ENCODE measurements at places on chromosomes 6 and 20. TPM values are rescaled to one million over a fixed set of nuclear protein-coding genes. Genes with fewer than 3 reads are reported as not detected.

- DNase-seq, result no peak
Measured at GRCh38 chr20:6623989-6624388, 143.5 kb upstream of the BMP2 start.

GRCh38 chr6:15079288-15079817, 166.5 kb upstream of the JARID2 start:
- peak; percentile 48 for DNase-seq

DNA sequence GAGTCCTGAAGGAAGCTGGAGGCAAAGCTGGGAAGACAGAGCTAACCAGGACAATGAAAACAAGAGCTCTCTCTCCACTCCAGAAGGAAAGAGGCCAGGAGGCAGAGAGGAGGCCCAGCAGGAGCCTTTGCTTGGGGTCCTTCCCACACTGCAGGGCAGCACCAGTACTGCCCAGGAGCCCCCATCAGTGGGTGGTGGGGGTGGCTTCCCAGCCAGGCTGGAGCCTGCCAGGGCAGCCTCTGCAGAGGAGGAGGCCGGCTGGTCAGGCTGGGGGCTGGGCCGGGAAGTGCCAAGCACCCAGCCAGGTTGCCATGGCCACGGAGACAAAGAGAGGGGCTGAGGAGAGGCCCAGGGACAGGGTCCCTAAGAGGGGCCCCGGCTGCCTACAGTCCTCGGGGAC, 33.4 kb downstream of the PREX1 start:
- no peak for DNase-seq

DNA sequence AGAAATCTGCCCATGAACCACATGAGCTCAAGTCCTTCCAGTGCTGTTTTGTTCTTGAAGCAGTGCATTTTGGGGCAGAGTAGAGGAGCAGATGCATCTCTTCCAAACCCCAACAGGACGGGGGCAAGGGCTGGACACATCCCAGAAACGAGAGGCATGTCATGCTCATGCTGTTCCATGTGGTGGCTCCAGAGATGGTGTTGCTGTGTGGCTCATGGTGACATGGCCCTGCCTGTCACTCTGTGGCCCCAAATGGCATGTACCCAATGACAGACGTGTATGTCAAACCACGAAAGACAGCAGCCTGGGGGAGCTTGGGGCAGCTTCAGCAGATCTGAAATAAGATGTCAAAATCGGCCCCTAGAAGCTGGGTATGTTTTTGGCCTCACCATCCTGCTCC, 46.3 kb downstream of the NRN1 start:
- no peak for DNase-seq

GRCh38 chr6:134251320-134251719, 66.6 kb downstream of the SGK1 start:
- DNase-seq, result no peak

GRCh38 chr6:17036065-17036393, 65.8 kb upstream of the STMND1 start:
- no peak for DNase-seq

DNA sequence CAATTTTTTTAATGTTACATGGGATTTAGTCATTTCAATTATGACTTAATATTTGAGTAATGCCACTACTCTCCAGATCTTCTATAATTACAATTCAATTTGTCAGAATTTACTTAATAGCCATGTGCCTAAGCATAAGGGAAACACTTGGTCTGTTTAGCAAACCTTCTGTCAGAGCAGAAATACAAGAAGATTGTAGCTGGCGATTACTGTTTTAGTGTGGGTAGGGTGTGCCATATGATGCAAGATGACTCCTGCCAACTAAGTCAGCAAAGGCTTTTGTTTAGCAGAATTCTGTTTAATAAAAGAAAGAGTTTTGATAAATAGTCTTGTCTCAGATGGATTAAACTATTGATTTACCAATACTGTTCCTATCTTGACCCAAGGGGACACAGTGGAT, 455.4 kb downstream of the RNF144B start:
- no peak for DNase-seq

DNA sequence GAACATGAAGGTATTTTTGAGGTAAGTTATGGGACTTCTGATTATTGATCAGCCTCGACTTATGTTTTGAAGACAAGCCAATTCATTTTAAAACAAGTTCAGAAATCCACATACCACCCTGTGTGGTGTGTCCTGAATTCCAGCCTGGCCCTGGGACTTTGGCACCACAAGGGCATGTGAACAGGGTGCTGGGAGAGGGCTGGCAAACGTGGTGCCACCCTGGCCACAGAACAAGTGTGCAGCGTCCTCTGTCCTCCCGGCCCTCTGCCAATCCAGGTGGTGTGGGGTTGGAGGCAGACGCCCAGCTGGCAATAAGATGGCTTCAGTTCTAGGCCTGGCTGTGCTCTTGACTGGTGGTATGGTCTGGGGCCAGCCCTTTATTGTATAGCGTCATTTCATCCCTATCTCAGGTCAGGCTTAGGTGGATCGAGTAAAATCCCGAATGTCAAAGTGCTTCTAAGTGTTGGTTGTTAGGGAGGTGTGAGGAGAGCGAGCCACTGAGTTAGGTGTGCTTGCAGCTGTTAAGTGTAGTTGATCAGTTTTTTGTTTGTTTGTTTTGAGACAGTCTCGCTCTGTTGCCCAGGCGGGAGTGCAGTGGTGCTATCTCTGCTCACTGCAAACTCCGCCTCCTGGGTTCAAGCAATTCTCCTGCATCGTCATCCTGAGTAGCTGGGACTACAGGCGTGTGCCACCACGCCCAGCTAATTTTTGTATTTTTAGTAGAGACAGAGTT, 84.2 kb downstream of the RNF144B start:
- DNase-seq, result no peak

DNA sequence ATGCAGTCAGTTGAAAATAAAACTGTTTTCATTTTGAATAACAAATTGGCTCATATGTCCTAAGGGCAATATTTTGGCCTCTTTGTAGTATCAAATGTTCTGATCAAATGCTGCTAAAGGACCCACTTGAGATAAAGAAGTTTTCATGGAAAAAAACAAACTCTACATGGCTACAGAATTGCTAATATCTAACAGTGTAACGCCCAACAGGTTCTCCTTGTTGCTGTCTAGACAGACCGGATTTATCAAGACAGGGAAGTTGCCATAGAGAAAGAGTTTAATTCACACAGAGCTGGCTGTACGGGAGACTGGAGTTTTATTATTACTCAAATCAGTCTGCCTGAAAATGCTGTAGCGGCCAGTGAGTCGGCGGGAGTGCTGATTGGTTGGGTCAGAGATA, 19.4 kb upstream of the MAN1A1 start:
- DNase-seq, result no peak

- peak; percentile 86 for DNase-seq
Measured at GRCh38 chr20:2314759-2315439, 19.1 kb downstream of the TGM3 start.

DNA sequence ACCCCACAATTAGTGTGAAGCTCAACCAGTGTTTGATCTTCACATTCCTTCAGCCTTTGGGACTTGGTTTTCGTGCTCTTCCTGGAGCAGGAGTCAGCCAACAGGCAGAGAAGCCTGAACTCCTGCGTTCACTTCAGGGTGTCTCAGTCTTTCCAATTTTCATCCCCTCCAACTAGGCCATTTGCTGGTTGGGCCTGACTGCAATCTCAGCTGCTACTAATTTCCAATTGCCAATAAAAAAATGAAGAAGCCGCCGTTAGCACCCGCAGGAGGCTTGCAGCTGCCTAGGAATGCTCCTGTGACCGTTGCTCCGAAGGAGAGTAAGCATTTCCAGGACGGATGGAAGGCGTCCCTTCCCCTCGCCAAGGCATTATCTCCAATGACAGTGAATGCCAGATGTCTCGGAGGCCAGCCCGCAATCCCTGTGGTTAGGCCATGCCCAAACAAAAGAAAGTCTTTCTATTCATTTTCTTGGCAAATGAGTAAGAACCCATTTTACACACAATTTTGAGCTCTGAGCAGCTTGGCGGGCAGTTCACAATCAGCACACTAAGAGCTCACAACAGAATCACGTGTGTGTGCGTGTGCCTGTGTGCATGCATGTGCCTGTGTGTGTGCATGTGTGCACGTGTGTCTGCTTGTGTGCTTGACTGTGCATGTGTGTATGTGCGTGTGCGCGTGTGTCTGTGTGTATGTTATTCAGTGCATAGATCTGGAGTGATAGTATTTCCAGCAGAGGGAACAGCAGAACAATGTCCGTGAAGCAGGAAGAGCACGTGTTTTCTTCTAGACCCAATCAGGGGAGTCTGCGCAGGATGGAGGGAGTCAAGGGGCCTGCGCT, 301.2 kb downstream of the SMOC2 start:
- DNase-seq, result no peak

DNA sequence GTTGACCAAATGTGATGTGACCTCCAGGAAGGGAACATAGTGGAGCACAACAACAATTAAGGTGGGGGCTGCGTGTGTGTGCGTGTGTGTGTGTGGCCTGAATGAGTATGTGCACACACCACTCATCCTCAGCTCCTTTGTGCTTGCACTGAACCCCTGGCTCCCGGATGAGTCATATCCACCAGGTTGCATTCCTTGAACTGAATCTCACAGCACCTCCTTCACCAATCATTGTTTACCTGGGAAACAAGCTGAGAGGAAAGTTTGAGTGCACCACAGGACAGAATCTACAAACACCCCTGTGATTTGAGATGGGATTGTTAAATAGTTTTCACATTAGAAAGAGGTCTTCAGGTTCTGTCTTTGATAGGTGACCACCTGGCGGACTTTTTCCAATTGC, 33.7 kb upstream of the GPR6 start:
- DNase-seq, result no peak

DNA sequence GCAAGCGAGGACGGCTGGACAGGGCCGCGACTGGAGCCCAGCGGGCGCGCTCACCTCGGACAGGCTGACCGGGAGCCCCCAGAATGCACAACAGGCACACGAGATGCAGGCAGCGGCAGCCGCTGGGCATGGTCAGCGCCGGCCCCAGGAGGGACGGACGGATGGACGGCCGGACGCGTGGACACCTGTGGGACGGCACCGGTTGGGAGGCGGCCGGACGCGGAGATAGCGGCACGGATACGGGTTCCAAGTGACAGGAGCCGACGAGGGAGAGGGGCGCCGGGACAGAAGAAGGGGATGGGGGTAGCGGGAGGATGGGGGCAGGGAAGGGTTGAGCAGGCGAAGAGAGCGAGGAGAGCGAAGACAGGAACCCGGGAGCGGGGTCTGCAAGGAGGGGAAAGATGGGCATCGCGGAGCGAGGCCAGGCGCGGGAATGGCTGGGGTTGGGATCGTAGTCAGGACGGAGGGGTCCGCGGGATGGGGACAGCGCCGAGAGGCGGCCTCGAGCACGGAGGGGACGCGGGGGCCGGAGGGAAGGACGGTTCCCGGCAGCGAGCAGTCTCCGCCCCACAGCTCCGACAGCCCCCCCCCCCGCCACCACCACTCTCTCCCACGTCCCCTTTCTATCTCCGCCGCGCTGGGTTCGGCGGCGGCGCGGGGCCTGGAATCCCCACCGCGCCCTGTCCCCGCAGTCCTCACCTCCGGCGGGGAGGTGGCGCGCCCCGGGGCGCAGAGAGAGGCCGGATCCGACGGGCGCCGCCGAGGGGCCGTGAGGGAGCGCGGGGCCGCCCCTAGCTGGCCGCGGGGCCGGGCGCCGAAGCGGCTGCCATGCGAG, 435 bp downstream of the DLK2 start:
- peak; percentile 90 for DNase-seq

GRCh38 chr6:65170273-65170672, 536.8 kb downstream of the EYS start:
- no peak for DNase-seq

DNA sequence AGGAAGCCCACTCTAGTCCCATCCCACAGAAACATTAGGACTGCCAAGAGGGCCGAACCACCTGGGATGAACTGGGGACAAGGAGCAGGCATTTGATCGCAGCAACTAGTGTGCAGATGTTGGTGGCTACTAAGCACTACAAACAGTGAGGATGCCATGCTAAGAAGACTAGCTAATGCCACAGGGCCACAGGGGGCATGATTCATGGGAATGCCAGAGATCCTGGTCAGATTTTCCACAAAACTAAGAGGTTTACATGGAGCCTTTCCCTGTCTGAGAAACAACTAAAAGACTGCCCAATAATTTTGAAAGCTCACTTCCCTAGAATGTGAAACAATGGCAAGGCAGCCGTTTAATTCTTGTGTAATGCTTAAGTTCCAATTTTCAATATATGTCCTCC, 375.9 kb upstream of the PTCHD4 start:
- no peak for DNase-seq

GRCh38 chr6:679282-679681, 13.7 kb downstream of the EXOC2 start:
- no peak for DNase-seq

GRCh38 chr6:2823104-2823850, 18.4 kb downstream of the SERPINB1 start:
- no peak for DNase-seq

GRCh38 chr6:117414770-117415169, 11.0 kb downstream of the ROS1 start:
- no peak for DNase-seq

DNA sequence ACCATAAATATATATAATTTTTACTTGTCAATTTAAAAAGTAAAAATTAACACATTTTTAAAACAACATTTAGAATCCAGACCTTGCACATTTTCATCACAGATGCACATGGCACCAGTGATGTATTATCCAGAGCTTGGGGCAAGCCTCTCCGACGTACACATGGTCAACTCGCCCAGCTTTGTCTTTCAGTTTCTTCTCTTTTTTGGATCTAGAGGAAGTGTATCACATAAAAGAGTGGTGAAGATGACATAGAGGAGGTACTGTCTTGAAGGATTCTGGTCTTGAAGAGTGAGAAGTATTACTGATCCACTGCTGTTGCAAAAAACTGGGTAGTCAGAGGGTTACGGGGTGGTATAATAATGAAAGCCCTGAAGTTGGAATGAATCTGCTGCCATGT, 46.9 kb upstream of the TAB2 start:
- no peak for DNase-seq

GRCh38 chr20:63130658-63131577, 85.0 kb downstream of the YTHDF1 start:
- DNase-seq, result no peak

GRCh38 chr6:44868335-44868668, 459.8 kb upstream of the RUNX2 start:
- DNase-seq, result no peak

- DNase-seq, result no peak
Measured at GRCh38 chr6:19752746-19753145, 84.4 kb upstream of the ID4 start.

GRCh38 chr6:170383466-170384035, 77.0 kb downstream of the FAM120B start:
- no peak for DNase-seq

- DNase-seq, result no peak
Measured at GRCh38 chr6:33166811-33167210, 25.5 kb downstream of the COL11A2 start.

GRCh38 chr6:98054453-98054852, 771.4 kb upstream of the MMS22L start:
- DNase-seq, result no peak

GRCh38 chr6:145015739-145016558, 719.4 kb downstream of the EPM2A start:
- DNase-seq, result no peak

Gene GPR63
- total RNA-seq, result 3.6 TPM

Gene ID4
- 0.07 TPM for total RNA-seq

Gene NDUFAF4
- total RNA-seq, result 142 TPM

Gene SEMG1
- not detected for total RNA-seq

Gene LTB
- 0.51 TPM for total RNA-seq

Gene GPSM3
- 42.6 TPM for total RNA-seq

Gene PSMB9
- 3.2 TPM for total RNA-seq

Gene ADGRF5
- total RNA-seq, result 0.22 TPM

Gene IPCEF1
- 0.02 TPM for total RNA-seq

Gene PLA2G7
- not detected for total RNA-seq

Gene F13A1
- 0.33 TPM for total RNA-seq

Gene SIRPA
- 0.40 TPM for total RNA-seq

Gene ETV7
- total RNA-seq, result 0.16 TPM

Gene GLP1R
- total RNA-seq, result not detected

Gene CLPSL2
- total RNA-seq, result not detected

Gene TGM6
- not detected for total RNA-seq

Gene KDM1B
- total RNA-seq, result 43.0 TPM

Gene ATP9A
- 0.42 TPM for total RNA-seq

Data from K562 (cell line).